ENCODE measurements at places on chromosomes 1 and 21.

DNA sequence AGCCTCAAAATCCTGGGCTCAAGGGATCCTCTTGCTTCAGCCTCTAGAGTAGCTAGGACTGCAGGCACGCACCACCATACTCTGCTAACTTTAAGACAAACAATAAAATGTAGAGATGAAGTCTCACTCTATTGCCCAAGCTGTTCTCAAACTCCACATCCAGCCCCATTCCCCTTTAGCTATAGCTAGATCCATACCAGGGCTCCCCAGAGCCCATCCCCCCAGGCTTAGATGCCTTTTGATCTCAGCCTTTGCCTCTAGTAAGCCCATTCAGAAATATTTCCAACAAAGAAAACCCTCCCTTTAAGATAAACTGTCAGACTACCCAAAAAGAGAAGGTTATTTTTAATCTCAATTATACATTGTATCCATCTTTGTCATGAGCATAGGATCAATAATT is 325.4 kb downstream of the CHRM3 start:
- no peak for DNase-seq

DNA sequence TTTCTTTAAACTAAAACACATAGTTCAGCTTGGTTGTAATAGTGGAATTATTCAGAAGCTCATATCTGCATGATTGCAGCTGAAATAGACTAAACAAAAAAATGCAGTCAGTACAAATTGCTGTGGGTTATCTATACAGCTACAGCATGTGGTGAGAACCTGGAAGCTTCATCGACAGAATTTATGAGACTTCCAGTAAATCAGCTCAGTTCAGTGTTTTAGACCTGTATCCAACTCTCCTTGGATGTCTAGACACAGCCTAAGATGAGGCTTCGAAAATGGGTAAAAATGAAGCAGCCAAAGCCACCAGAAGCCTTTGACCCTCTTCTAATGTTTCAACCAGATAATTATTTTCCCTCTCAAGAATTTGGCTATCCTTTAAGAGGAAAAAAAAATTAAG is 127.1 kb upstream of the C1orf105 start:
- DNase-seq, result no peak

DNA sequence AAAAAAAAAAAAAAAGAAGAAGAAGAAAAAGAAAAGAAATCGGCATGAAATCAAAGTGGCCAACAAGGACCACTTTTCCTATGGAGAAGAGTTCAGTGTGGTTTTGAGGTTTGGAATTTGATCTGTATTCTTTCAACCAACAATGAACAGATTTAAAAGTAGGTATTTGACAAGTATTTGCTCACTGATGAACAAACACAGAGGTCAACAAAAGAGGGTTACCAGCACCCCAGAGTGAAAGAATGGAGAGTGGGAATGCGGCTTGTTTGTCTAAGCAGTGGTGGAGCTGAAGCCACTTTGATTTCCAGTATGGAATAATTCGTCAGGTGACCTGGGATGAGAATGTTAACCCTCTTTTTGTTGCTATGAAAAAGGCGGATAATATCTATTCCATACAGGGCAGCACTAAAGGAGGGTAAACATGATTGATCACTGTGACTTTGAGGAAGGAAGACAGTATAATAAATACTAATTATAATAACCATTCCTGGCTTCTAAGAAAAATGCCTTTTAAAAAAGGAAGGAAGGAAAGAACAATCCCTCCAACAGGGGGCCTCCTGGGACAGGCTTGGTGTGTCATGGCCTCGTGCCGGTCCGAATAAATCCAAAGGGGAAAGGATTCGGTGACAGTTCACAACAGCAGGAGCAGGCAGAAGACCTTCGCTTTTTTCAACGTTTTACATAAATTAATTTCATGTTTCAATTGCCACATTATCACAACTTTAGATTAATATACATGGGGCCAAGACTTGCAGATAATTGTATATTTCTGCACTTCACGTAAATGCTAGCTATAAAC is 37.2 kb upstream of the SIM2 start:
- peak; percentile 55 for DNase-seq

GRCh38 chr1:113768916-113769600 is 9.8 kb upstream of the PHTF1 start:
- DNase-seq, result no peak

- DNase-seq, result no peak
Observed at GRCh38 chr1:232335261-232335660, 294.7 kb downstream of the SIPA1L2 start.

DNA sequence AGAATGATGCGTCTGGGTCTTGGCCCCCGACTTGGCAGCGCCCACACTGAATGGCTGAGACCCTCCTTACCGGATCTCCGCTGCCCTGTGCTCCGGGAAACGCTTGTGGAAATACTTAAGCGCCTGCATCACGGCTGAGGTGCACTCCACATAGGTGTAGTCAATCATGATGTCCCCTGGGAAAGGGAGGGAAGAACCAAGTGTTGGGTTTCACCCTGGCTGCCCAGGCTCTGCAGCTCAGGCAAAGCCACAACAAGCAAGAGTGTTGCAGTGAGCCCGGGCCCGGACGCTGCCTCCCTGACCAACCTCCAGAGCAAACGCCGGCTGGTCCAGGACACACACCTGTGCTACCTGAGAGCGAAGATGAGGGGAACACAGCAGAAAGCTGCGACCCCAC is 21.5 kb upstream of the SPATC1L start:
- DNase-seq, result no peak

- no peak for DNase-seq
Observed at GRCh38 chr1:58156831-58157230, 389.7 kb downstream of the OMA1 start.

DNA sequence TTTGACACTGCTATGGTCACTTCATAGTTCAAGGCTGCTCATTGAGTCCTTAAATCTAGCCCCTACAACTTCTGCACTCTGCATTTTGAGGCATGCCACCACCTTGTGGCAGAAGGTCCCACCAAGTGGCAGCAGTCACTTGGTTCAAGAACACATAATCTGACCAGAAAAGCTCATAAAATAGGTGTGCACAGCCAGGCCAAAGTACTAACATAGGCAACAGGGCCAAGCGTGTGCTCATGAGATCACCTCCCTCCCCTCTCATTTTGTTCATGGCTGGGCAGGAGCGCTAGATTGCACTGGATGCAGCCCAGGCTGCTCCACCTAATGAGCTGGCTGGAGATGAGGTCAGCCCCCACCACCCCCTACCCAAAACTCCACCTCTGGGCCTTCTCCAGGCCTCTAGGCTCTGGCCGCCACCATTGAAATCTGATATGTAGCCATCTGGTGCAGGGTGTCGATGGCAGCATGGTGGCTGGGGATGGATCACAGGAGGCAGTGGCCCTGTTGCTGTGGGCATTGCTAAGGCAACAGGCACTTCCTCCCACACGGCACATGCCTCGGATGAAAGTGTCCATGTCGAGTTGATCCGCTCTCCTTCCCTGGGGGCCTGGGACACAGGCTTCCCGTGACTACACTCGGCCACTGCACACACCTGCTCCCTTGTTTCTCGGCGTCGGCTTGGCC is 193.2 kb downstream of the TRABD2B start:
- DNase-seq, result no peak

GRCh38 chr1:208292908-208293307 is 48.7 kb upstream of the PLXNA2 start:
- no peak for DNase-seq

DNA sequence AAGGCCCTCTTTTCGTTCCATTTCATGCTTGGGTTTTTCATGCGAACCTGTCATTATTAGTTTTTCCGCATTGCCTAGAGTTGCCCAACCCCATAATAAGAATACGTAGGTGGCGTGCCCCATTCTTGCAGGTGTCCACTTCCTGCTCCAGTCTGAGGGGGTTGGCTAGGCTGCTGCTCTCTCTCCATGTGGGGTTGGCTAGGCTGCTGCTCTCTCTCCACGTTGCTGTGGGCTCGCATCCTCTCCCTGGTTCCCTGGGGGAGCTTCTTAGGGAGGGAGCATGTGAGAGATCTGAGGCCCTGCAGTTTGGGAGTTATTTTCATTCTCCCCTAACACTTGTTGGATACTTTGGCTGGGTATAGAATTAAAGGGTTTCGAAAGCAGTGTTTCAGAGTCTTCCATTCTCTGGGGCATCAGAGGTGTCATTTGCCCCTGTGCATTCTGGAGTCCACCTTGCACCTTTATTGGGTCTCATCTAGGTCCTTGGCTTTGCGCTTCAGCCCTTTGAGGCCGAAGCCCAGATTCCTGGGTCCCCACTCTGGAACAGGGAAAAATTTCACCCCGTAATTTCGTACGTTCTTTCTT is 8.6 kb downstream of the C1orf35 start:
- no peak for DNase-seq

- DNase-seq, result no peak
Observed at GRCh38 chr1:5579966-5580365, 412.3 kb downstream of the NPHP4 start.

DNA sequence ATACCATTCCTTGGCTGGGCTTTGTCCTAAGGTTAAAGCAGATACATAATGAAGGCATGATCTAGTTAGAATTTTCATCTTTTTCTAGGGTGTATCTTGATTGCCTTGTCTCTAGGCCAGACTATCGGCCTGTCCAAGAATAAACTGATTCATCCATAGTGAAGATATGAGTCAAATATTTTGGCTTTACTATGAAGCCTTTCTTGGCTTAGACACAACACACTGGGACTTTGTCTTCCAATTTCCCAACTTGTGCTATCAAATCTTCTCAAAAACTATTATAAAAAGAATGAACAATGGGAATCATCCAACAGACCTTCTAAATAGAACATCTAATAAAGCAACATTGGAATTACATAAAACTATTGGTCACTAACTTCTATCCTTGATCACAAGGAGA is 64.8 kb downstream of the WARS2 start:
- DNase-seq, result no peak

- DNase-seq, result no peak
Observed at GRCh38 chr1:10709165-10709564, 87.3 kb downstream of the CASZ1 start.

- DNase-seq, result no peak
Observed at GRCh38 chr1:246809473-246809872, 85.3 kb downstream of the SCCPDH start.

GRCh38 chr1:63319046-63320021 is 3.0 kb upstream of the FOXD3 start:
- no peak for DNase-seq

- no peak for DNase-seq
Observed at GRCh38 chr1:227757781-227758180, 22.5 kb downstream of the SNAP47 start.

DNA sequence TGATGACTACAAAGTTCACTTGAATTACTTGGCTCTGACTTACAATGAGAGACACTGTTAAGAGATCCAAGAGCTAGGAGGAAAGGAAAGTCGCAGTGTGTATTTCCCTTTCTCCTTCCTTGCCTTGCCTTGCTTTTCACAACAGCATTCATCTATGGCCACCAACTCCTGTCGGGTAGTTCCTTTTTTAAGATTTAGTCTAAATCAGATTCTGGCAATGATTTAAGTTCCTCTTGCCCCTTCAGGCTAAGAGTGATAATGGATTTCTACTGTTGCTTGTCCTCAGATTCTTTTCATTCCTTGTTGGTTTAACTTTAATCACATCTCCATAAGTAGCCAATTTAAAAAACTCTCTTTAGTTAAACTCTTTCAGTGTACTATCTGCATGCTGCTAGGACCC is 91.9 kb downstream of the GTF2B start:
- no peak for DNase-seq

DNA sequence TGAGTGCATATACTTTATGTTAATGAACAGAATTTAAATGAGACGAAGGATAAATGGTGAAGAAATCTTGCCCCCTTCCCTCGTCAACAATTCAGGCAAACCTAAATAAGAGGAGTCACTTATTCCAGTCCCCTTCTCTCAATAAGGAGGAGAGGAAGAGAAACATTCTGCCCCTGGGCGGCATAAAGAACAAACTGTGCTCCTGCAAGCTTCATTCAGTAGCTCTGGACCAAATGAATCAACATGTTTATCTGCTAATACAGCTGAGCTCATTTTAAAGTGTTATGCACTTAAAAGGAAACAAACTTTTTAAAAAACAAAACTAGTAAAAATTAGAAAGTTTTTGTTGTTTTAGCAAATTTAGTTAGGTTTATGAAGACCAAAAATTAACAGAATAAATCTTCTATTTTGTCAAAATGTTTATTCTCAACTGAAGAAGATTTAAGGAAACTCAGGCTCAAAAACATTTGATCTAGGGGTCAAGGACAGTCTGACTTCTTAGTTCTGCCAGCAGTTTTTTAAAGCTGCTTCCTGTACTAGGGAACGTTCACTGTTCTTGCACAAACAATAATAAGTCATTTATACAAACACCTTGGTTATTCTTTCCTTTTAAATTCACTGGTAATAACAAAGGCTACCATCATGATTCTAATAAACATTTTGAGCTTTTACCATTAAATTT is 58.3 kb downstream of the AKT3 start:
- DNase-seq, result no peak

- DNase-seq, result no peak
Observed at GRCh38 chr21:36511484-36512220, 31.7 kb upstream of the CLDN14 start.

DNA sequence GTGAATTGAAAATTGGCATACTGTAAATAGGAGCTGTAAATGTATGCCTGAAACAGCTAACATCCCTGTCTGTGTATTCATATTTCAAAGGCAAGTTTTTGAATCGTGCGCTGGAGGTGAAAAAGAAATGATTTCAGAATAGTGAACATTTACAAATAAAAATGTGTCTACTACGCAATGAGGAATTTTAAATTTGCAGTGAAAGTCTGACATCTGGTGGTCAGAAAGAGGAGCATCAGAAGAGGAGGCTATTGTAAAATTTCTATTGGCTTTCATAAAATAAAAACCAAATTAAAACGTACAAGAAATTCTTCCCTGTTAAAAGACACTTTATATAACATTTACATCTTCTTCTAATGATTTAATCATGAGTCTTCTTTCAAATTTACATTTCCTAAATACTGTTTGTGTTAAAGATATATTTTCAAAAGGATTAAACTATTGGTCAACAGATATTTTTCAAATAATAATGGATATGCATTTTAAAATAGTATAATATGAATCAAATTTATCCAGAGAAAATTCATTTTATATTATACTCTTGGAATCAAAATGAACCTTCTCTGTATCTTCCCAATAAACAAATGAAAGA is 113.7 kb upstream of the RRP15 start:
- peak; percentile 57 for DNase-seq

DNA sequence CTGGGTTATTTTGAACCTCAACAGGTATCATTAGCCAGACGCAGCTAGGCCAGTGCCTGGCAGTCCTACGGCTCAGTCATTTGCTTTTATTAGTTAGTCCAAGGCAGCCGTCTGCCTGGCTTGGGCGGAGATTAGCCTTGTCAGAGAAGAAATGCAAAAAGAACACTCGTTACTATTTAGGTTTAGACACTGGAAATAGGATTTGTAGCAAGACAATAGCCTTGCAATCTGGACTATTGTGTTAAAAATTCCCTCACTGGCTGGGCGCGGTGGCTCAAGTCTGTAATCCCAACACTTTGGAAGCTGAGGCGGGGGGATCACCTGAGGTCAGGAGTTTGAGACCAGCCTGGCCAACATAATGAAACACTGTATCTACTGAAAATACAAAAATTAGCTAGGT is 11.0 kb upstream of the PRKCZ start:
- no peak for DNase-seq

- no peak for DNase-seq
Observed at GRCh38 chr1:223201967-223202366, 58.9 kb upstream of the TLR5 start.

GRCh38 chr1:50047916-50048694 is 24.4 kb upstream of the AGBL4 start:
- no peak for DNase-seq

GRCh38 chr21:27240839-27241238 is 274.0 kb upstream of the ADAMTS5 start:
- DNase-seq, result no peak

GRCh38 chr1:55070293-55071164 is 31.2 kb downstream of the PCSK9 start:
- DNase-seq, result no peak

- no peak for DNase-seq
Observed at GRCh38 chr1:107532318-107532717, 391.5 kb downstream of the NTNG1 start.

Measured in HT-29 (cell line).